ENCODE measurements at places on chromosomes 11 and 22.
A peak's percentile ranks its signal among the peaks of the same experiment; 100 is the strongest.

- DNase-seq, result no peak
Observed at GRCh38 chr11:125373426-125374391, 122.4 kb downstream of the FEZ1 start.

GRCh38 chr11:119424276-119424675, 1.3 kb upstream of the THY1 start:
- no peak for DNase-seq

- no peak for DNase-seq
Observed at GRCh38 chr11:36363361-36364268, 67.5 kb downstream of the PRR5L start.

DNA sequence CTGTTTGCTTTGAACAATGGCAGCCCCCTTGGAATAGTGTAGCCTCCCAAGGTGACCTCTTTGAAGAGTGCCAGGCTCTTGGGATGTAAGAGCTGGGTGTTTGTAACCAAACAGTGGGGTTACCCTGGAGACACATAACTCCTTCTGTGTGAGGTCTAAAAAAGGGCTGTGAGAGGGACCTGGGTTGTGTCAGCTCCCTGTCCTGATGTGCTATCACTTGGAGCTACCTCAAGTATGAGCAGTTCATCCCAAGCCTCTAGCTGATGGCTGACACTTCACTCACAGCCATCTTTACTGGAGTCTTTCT, 40.2 kb downstream of the TSPAN18 start:
- DNase-seq, result no peak

DNA sequence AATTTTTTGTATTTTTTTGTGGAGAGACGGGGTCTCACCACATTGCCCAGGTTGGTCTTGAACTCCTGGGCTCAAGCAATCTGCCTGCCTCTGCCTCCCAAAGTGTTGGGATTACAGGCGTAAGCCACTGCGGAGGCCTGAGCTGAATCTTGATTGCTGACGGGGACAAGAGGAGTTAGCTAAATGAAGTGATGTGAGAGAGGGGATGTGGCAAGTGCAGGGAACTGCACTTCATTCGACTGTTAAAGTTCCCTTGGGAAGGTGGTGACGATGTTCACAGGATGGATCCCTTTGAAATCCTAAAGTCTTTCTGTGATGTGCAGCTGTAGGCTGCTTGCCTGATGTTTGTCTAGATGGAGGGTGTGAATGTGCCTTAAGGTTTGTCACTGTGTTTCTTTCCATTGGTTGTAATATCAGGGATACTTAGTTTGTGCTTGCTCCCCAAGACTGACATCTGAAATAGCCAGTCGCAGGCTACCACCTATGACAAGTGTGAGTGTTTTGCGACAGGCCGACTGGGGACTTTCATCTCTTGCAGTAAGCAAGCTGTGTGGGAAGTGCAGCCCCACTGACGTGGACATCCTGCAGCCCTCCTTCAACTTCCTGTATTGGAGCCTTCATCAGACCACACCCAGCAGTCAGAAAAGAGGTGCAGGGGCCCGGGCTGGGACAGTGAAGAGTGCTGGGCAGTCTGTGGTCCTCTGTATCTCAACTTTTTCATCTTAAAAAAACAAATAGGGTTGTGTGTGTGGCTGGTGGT, 19.6 kb upstream of the CCDC134 start:
- DNase-seq, result peak; percentile 70

GRCh38 chr11:86192519-86193257, 51.9 kb upstream of the EED start:
- DNase-seq, result no peak

DNA sequence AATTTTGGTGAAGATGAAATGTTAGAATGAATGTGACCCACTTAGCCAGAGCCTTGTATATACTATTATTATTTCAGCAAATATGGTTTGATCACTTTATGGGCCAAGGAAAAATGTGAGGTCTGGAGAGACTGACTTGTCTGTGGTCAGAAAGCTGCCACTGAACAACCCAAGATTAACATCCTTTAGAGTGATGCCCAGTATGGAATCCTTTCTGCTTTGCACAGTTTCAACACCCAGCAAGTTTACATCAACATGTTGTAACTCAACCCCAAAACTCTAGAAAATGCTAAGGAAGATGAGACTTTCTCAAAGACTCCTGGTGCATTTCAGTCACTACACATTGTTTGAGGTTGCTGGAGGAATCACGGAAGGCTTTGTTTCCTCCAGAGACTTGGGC, 107.7 kb downstream of the SNX19 start:
- no peak for DNase-seq

DNA sequence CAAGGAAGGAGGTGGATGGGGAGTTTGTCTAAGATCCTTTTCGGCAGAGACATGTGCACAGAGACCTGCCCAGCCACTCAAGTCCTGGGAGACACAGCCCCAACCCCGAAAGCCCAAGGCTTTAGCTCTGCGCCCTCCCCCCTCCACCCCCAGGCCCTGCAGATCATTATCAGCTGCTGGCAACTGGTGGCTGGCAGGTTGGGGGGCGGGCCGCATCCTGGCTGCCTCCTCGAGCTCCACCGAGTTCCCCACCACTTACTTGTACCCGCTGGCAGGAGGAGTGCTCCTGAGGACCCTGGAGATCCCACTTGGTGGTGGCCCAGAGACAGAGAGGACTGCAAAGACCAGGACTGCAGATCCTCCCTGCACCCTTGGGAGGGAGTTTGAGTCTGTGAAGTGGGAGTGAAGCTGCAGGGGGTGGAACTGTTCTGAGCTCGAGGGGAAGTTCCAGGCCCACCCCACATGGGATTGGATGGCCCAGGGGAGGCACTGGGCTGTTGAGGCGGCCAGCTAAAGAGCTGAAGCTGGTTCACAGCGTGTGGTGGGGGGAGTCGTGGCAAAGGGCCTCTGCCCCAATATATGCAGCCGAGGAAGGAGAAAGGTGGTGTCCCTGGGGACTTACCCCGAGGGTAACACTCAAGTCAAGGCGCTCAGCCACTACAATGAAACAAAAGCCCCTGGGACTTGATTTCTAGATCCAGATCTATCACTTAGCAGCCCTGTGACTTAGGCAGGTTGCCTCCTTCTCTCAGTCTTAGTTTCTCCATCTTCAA, 19.9 kb upstream of the CCDC86 start:
- DNase-seq, result no peak

GRCh38 chr11:99494065-99494464, 473.3 kb downstream of the CNTN5 start:
- DNase-seq, result no peak

GRCh38 chr11:11668781-11669180, 47.0 kb upstream of the GALNT18 start:
- no peak for DNase-seq

GRCh38 chr11:11252403-11252802, 100.6 kb downstream of the CSNK2A3 start:
- no peak for DNase-seq

DNA sequence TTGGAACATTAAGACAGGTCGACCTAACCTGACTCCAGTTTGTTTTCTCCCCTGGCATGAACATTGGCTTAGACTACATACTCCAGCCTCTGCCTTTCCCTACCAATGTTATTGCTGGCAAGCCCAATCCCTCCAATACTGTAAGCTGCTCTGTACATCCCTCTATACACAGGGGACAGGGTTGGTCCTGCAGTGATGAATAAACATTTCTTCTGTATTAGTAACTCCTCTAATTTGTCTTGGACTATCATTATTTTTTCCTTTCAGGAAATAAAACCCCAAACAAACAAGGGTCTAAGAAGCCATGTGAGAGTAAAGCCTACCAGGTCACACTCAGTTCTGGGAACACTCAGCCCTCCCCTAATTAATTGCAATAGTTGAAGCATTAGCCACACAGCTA, 35.1 kb upstream of the FJX1 start:
- no peak for DNase-seq
